BJ (cell line): ENCODE measurements at places on chromosomes 13 and 19. TPM values are rescaled to one million over a fixed set of nuclear protein-coding genes. Genes with fewer than 3 reads are reported as not detected.

The ZNF772 gene
- 3.6 and 5.8 TPM in 2 replicates for polyA plus RNA-seq

The ZNF540 gene
- 0.58 and 0.65 TPM in 2 replicates for polyA plus RNA-seq

The PSG2 gene
- 3.9 and 4.6 TPM in 2 replicates for polyA plus RNA-seq

The TDRD12 gene
- polyA plus RNA-seq: 0.04 TPM in 1 of 2 replicates, not detected in the other

The ZGLP1 gene
- polyA plus RNA-seq: 1.2 TPM in 2 replicates

The ZNF554 gene
- 2.1 and 2.2 TPM in 2 replicates for polyA plus RNA-seq

The CGB3 gene
- not detected in 2 replicates for polyA plus RNA-seq

The EFNB2 gene
- 17.1 and 19.4 TPM in 2 replicates for polyA plus RNA-seq

The MYBPC2 gene
- polyA plus RNA-seq: not detected in 2 replicates

The PRR20B gene
- not detected in 2 replicates for polyA plus RNA-seq

The FAAP24 gene
- polyA plus RNA-seq: 4.4 and 5.5 TPM in 2 replicates

The CD37 gene
- not detected in 2 replicates for polyA plus RNA-seq

The COMP gene
- polyA plus RNA-seq: 8.6 and 9.2 TPM in 2 replicates

The KCNK6 gene
- 15.6 and 16.5 TPM in 2 replicates for polyA plus RNA-seq

DNA sequence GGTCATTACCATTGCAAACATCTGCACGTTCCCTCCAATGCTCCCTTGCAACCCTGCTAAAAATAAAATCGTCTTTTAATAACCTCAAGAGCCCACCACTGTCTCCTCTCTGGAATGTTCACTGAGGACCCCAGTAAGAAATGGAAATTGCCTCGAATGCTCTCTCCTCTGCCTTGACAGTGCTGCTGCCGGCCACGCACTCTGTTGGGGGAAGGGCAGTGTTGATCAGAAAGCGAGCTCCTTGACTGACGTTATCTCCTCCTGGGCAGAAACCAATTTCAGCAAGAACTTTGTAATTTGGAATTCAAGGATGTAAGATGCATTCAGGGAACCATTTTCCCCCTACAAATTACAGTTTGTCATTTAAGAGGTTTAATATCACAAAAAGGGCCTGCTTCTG is 718.5 kb downstream of the UQCRFS1 start:
- DNase-seq: no peak

GRCh38 chr13:76471486-76471885 is 414.7 kb downstream of the KCTD12 start:
- DNase-seq: no peak

- no peak for DNase-seq
These were observed 15.0 kb upstream of the ZNF57 start for GRCh38 chr19:2885736-2886135.

- DNase-seq: no peak
These were observed 2.9 kb downstream of the LDLR start for GRCh38 chr19:11092181-11092538.

DNA sequence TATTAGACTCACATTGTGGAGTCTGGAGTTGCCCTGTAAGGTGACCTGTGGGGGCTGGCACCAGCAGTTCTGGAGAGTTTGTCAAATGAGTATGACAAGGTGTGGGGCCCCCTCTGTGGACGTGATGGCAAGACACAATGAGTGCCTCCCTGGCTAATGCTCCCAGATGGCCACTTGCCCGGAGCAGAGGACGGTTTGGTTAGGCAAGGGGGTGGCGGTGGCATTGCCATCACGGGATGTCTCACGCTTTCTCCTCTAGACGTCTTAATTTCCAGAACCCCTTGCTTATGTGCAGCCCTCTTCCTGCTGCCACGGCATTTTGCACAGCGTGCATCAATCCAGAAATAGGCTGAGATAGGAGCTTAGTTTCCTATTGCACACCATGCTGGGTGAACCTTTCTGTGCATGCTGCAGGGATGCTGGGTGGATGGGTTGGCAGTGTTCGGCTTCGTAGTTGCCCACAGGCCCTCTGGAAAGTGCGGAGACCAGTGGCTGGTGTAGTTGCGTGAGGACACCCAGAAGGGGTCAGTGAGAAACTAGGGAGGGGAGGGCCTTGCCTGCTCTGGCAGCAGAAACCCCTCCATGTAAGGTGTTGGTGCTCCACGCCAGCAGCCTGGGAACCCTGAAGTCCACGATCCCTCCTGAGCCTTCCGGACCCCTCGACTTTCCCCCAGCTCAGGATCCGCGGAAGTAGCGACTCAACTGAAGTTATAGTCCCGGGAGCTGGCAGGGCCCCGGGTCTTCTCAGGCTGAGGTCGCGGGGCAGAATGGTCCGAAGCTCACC is 18.1 kb upstream of the LRP3 start:
- DNase-seq: no peak

- no peak for DNase-seq
These were observed 98.4 kb downstream of the STK24 start for GRCh38 chr13:98478189-98479129.

DNA sequence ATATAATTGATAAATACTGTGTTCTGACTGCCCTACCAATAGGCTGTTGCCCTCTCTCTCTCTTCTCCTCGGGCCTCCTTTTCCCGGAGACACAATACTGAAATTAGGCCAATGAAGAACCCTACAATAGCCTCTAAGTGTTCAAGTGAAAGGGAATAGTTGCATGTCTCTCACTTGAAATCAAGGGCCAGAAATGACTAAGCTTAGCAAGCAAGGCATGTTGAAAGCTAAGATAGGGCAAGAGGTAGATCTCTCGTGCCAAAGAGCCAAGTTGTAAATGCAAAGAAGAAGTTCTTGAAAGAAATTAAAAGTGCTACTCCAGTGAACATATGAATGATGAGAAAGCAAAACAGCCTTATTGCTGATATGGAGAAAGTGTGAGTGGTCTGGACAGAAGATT is 13.3 kb downstream of the KATNAL1 start:
- no peak for DNase-seq

DNA sequence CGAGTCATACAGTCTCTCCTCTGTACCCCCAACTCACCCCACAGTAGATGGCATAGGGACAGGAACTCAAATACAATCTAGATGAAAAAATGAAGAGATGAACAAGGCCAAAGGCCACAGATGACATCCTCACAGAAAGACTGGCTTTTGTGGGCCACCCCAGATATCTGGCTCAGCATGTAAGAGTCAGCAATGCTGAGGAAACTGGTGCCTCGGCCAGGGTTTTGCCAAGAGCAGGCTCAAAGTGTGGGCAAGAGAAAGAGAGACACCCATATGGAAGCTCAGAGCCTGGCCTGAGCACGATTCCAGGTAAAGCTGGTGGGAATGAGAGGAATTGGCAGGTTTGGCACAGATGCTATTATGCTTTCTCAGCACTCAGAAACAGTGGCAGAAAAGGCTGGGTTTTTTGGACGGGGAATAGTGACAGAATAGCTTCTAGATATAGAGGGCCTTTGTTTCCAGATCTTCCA is 460.6 kb downstream of the FOXO1 start:
- DNase-seq: no peak

- DNase-seq: no peak
These were observed 764 bp downstream of the UPF1 start for GRCh38 chr19:18832306-18833140.

- DNase-seq: no peak
These were observed 12.2 kb upstream of the MYH14 start for GRCh38 chr19:50191216-50191615.

- no peak for DNase-seq
These were observed 7.4 kb upstream of the FCGBP start for GRCh38 chr19:39941615-39942365.

GRCh38 chr19:398719-399118 is 10.2 kb downstream of the C2CD4C start:
- DNase-seq: no peak

DNA sequence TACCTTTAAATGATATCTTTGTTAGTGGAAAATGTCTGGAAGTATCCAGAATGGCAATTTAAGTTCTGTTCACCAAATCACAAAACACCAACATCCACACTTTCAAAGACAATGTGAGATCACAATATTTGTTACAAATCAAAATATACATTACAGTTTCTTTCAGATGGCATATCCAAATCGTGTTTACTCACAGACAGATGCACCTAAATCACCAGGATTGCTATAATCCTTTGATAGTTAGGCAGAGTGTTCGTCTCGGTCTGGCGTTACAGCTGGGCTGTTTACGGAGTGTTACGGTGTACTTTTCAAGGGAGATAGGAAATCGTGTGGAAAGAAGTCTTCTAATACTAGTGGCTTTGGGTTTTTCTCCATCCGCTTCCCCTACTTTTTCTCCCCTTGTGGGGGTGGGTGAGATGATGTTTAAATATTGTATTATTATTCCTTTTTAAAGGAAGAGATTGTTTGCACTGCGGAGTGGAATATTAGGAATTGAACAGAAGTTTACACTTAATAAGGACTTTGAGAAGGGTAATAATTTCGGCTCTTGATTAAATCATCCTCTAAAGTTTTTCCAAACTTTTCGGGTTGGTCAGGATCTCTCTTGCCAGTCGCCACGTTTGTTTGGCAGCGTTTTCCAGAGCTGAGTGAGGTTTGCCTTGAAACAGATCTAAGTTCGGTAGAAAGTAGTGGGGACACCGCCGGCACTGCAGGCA is 1.8 kb downstream of the MAB21L1 start:
- no peak for DNase-seq

DNA sequence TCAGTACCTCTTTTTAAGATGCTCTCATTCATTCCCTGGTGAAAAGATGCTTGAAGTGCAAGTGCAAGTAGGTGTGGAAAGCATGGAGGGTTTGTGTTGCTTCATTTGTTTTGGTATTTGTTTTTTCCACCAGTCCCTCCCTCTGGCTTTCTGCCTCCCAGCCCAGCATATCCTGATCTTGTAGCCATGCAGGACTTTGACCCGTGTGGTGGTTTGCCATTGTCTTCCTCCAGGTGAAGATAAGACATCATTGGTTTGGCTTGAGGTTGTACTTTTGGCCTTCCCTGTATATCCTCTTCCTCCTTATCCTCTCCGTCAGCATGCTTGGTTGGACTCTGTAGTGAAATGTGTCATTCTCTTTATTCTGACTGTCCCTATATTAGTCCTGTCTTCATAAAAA is 9.1 kb downstream of the SPINT2 start:
- DNase-seq: no peak

- no peak for DNase-seq
These were observed 2.3 kb upstream of the C1QTNF9B start for GRCh38 chr13:23899555-23899954.

- no peak for DNase-seq
These were observed 329 bp upstream of the ZNF439 start for GRCh38 chr19:11848200-11848593.

DNA sequence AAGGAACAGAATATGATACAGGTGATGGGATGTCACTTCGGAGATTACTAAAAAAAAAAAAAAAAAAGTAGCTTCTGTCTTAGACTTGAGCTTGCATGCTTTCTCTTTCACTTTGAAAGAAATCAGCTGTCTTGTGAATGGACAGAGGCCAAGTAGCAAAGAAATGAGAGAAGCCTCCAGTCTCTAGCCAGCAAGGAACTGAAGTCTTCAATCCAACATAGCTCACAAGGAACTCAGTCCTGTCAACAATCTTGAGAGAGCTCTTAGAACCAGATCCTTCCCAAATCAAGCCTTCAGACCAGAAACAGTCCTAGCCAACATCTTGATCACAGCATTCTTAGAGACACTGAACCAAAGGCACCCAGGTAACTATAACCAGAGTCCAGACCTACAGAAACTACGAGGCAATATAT is 7.7 kb downstream of the N4BP2L2 start:
- DNase-seq: peak; percentile 35

- DNase-seq: no peak
These were observed 26.8 kb upstream of the CEACAM21 start for GRCh38 chr19:41548954-41549688.

DNA sequence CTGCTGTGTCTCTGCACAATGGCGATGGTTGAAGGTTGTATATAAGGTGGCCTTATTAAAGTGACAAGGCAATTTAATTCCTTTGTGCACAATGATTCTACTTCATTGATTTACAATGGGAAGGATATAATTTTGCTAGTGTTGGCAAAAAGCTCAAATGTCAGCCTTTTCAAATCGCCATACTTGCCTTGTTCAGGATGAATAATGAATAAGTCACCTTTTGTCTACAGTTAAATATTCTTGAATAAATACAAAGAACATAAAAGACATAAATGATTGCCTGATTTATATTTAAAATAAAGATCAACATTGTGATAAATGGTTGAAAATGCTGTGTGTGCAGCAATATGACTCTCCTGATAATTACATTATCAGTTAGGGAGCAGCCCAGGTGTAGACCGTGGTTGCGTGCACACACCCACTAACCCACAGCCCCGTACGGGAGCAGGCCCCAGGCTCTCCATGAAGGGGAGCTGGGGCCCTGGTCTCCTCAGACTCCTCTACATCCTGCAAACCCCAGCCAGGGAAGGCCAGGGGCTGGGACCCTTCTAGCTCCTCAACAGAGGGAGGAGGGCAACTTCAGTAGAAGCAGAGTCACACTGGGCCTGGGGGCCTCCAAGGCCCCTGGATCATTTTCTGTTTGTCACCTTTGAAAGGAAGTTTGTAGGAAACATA is 64.9 kb downstream of the TEX29 start:
- DNase-seq: no peak

GRCh38 chr13:69291292-69291906 is 816.2 kb upstream of the ATXN8OS start:
- DNase-seq: no peak

DNA sequence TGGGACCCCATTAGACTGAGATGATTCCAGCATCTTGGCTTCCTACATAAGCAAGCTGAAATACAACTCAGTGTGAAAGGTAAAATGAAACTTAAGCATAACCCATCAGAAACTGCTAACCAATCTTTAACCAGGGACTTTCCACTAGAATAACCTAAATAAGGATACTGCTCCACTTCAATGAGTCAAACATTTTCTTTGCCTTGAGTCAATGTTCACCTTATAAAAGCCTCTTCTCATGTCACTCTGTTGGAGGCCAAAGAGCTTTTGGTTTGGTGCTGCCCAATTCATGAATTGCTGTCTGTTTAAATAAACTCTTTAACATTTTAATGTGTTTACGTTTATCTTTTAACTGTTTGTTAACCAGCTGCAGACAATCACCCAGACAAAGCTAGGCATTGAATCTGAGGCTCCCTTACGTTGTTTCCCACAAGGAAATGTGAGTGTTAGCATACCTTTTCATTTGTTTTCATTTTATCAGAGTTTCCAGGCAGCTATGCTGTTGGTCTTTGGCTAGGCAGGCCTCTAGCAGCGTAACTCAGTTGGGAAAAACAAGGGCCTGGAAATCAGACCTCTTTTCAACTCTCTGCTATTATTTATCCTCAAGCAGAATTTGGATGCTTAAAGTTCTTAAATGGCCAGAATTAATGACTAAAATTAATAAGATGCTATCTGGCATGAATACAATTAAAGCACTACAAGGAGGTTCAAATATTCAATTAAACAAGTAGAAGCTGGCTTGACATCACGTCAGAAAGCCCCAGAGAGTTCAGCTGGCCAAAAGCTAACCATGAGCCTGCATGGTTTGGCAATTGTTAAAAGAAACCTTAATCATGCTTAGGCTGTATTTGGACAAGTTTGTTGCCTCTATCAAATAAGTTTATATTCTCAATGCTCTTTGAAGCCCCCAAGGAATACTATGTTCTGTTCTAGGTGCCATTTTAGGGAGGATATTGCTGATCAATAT is 200.2 kb downstream of the DCLK1 start:
- no peak for DNase-seq
